GM19239 (cell line): ENCODE measurements at places on chromosomes 2 and 18.

DNA sequence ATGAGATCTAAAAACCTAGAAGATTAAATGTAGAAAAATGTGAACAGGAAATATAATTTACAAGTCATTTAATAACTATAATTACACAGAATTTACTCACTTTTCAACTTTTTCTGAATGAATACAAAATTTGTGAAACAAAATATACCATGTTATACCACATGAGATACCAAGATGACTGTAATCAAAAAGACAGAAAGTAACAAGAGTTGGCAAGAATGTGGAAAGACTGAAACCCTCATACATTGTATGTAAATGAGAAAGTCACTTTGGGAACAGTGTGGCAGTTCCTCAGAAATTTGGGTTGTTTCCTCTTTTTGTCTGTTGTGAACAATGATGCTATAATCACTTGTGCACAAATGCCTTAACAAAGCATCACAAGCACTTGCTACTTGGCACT is 145.4 kb upstream of the ZNF804A start:
- DNase-seq: no peak

DNA sequence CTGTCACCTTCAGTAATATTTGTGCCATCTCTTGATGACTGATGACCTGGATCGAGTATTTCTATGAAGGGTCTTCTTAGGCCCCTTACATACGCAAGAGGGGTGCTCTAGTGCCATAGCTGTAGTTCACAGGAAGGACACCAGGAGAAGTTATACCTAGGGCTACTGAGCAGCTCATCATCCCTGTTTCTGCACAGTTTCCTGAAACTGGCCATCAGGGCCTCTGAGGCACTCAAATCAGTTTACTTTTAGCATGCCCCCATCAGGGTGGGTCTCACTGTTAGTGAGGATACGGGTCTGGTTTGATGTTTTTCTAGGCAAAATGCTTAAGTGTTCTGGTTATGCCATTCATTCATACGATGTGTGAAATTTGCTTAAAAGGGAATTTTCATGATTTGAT is 20.0 kb upstream of the FBLN7 start:
- no peak for DNase-seq

- no peak for DNase-seq
Observed at GRCh38 chr2:231386446-231386845, 9.1 kb upstream of the B3GNT7 start.

DNA sequence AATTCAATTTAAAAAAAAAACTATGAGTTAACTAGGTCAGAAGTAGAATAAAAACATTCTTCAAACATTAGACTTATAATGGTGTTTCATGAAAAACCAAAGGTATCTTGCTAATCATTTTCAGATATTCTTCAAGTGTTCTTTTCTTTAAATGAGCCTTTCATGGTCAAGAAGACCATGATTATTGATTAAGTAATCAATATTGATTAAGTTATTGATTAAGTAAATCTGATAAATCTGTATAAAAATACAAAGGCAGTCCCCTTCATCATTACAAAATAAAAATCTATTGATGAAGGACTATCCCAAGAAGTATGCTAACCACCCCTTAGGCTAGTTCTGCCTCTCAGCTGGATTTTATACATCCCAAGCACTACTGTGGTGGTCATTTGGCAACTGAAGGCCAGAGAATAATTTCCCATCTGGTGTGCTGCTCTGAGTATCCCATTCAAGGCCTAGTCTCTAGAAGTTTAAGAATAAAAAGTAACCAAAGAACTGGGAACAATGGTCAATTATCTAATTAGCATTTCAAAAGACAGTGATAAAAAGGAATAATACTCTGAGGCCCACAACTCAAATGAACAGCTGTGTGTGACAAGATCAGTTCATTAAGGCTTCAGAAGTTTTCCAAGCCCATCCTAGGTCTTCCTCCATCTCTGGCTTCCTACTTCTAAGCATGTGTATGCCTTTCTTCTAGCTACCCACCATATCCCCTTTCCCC is 63.5 kb downstream of the TCF4 start:
- DNase-seq: no peak

DNA sequence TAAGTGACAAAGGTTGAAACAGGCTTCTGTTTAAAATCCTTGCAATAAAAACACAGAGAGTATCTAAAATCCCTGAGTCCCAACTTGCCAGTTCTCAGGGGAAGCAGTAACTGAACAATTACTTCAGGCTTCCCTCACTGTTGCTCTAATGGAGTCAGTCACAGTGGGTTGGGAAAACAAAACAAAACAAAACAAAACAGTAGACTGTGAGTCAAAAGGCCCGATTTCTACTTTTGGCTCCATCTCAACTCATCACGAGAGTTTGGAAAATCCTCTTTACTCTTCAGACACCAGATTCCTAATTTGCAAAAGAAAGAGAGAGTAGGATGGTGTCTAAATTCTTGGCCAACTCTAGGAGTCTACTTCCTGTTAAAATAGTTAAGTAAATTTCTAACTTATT is 1.1 kb downstream of the FSHR start:
- DNase-seq: no peak

GRCh38 chr18:41872206-41872605 is 82.8 kb upstream of the PIK3C3 start:
- no peak for DNase-seq

- DNase-seq: no peak
Observed at GRCh38 chr18:70359071-70359470, 70.2 kb downstream of the SOCS6 start.

DNA sequence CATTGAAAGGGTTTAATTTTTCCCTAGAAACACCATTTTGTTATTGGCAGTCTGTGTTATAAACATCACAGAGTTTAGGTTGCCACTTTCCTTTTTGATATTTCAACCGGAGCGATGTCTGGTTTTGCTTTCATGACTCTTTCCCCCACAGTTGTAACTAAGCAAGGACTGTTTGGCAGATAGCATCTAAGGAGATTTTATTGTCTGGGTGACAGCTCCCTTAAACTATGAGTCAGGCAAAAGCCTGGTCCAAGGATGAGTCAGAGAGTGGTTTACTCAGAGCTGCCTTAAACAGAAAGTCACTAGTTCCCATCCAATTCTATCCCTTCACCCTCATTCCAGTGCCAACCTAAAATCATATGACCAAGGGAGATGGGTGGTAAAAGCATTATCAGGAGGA is 341.6 kb upstream of the VWC2L start:
- DNase-seq: no peak

DNA sequence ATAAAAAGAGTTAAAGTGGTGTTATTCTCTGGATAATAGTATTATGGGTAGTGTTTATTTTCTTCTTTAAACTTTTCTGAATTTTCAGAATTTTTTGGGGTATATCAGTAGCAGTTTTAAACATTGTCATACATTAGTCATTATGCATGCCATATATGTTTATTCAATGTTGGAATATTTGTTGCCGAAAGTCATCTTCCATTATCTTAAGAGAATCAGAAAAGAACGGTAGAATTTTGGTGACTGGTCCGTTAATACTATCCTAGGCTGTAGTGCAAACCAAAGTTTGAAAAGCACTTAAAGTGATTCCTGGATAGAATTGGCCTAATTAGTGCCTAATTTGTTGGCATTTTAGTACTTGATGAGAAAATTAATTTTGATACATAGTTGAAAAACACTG is 244.1 kb downstream of the PHLPP1 start:
- DNase-seq: no peak

DNA sequence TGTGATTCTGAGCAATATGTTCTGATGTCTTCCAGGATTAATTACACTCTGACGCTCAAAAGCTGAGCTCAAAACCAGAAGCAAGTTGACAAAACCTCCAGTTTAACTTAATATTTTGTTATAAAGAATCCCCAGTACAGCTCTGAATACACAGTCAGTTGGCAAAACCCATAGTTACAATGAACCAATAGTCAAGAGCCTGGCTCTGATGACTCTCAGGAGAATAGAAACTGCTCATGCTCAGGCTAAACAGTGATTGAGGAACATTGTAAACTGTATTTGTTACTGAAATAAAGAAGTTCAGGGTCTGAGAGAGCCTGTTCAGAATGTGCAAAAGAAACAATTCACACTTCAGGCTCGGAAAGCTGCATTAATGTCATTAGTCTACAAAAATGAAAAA is 1565.9 kb downstream of the SUCLG1 start:
- no peak for DNase-seq

- DNase-seq: no peak
Observed at GRCh38 chr2:226079671-226080181, 680.2 kb downstream of the NYAP2 start.

GRCh38 chr2:218011653-218012040 is 8.9 kb upstream of the TNS1 start:
- DNase-seq: no peak

DNA sequence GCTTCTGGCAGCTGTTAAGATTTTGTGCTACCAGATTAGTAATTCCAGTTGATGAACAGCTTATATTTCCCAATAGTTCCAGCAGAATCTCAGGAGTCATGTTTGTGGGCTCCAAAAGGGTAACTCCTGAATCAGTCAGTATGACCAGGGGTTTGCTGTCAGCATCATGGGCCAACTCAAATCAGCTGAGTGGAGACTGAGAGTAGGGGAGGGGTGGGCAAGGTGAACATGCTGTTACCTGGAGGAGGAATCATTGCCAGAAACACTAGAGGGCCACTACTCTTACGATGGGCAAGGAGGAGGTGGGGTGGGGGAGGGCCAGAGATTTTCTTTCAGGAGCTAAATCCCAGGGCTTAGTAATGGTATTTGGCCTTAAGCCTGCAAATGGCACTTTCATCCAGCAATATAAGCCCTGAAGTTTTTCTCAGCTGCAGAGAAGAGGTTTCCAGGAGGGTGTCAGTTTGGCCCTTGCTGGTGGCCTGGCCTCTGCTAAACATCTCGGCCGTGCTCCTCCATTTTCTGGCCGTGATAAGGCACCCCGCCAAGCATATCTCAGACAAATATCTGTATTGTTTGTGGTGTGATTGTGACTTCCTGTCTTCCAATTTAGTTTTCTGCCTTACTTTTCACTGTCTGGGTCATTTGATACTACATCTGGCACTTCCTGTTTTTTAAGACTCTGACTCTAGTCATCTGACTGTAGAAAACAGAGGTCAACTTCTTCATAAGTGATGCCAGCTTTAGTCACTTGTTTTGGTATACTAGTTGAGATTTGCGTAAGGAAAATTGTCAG is 120.5 kb upstream of the CXCR4 start:
- peak; percentile 58 for DNase-seq

DNA sequence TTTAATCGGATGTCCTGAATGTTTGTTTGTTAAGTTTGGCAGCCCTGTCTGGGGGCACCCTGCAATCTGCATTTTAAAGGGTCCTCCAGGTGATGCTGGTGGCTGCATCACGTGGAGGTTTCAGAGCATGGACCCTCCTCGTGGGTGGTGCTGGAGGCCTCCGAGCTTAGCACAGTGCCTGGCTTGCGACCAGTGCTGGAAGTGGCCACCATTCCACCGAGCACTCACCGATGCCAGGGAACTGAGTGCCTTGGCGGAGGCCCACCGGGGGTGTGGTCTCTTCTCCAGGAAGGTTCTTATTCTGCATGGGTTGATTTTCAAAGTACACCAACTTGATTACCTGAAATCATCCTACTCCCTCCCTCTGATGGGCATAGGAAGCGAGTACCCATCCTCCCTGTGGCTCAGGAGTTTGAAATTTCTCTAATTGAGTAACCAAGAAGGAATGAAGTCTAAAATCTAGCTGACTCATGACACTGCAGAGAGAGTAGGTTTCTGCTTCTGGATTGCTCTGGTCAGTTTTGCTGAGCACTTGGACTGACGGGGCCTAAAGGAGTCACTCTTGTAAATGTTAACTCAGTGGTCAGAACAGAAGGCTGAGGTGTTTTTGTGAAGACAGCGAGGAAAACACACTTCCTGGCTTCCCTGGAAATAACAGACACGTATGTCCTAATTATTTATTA is 58.1 kb upstream of the SLC66A3 start:
- DNase-seq: no peak

GRCh38 chr18:34592961-34593382 is 117.1 kb upstream of the DTNA start:
- no peak for DNase-seq

DNA sequence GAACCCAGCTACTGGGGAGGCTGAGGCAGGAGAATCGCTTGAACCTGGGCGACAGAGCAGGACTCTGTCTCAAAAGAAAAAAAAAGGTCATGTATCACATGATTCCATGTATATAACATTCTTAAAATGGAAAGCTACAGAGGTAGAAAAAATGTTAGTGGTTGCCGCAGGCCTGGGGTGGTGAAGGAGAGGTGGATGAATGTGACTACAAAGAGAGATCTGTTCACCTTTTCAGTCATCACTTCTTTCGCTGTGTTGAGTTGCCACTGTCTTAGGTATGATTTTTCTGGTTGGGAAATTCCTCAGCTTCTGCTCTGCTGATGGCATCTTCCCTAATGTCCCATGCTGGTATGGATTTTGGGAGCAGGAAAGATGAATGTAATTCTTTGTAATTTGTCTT is 5.3 kb upstream of the SNRNP27 start:
- no peak for DNase-seq

DNA sequence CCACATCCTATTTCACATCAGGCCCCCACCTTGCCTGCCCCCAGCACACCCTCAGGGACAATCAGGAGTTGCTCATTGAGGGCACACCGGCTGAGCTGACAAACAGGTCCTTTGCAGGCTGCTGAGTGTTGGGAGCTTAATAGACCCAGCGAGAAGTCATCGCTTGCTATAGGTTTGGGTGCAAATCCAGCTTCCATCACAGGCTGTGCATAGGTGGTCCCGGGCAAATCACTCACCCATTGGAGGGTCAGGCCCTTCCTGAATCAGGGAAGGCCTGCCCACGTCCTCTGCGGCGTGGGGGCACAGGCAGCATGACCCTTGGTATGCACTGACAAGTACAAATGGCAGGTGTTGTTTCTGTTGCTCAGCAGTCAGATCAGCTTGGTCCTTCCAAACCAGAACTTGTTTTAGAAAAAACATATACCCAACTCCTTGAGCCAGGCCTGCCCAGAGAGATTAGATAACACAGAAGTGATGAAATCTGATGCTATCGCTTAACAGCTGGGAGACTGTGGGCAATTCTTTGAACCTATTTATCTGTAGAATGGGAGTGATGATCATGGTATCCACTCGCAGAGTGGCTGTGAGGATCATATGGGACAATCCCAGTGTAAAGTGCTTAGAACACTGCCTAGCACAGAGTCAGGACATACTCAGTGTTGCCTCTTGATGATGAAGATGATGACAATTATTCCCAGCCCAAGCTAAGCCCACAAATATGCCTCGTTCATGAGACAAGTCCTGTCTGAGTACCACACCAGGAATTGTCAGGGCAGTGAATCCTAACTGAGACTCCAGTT is 34.9 kb downstream of the SMAD7 start:
- DNase-seq: no peak

GRCh38 chr2:15554525-15555218 is 6.5 kb downstream of the NBAS start:
- DNase-seq: no peak

- no peak for DNase-seq
Observed at GRCh38 chr2:239814116-239814860, 210.9 kb downstream of the NDUFA10 start.

GRCh38 chr2:20611077-20611843 is 39.6 kb downstream of the HS1BP3 start:
- no peak for DNase-seq

DNA sequence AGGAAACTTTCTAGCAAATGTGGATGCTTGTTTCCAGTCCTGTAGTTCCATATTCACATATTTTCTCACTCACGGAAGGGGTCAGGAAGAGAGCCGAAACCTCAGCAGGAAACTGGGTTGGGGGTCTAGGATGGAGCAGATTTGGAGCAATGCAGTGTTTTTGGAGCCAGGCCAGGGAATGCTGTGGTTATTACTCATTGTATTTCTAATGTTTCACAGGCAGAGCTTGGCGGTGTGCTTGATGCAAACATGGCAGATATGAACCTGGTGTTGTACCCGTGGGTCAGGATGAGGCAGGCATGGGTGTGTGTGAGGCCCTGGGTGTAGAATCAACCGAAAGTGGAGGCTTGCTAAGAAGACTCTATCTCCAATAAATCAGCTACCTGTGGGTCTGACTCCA is 34.6 kb upstream of the ACKR3 start:
- no peak for DNase-seq
